ENCODE measurements at places on chromosomes 5 and 9. TPM values are rescaled to one million over a fixed set of nuclear protein-coding genes. Genes with fewer than 3 reads are reported as not detected.

- DNase-seq = no peak
Measured at GRCh38 chr5:169636477-169637084, 494 bp upstream of the DOCK2 start.

DMGDH gene
- 2.9 TPM for polyA plus RNA-seq

ALDOB gene
- polyA plus RNA-seq = 0.35 TPM

DNA sequence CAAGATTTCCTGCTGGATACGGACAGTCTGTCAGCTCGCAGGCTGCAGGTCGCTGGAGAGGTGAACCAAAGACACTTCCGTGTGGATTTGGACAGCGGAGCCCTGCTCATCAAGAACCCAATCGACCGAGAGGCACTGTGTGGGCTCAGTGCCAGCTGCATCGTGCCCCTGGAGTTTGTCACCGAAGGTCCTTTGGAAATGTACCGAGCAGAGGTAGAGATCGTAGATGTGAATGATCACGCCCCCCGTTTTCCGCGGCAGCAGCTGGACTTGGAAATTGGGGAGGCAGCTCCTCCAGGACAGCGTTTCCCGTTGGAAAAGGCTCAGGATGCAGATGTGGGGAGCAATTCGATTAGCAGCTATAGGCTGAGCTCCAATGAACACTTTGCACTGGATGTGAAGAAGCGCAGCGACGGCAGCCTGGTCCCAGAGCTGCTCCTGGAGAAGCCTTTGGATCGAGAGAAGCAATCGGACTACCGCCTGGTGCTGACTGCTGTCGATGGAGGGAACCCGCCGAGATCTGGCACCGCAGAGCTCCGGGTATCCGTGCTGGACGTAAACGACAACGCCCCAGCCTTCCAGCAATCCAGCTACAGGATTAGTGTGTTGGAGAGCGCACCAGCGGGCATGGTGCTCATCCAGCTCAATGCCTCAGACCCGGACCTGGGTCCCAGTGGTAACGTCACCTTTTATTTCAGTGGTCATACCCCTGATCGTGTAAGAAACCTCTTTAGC lies 658 bp downstream of the PCDHGC4 start:
- no peak for DNase-seq

DNA sequence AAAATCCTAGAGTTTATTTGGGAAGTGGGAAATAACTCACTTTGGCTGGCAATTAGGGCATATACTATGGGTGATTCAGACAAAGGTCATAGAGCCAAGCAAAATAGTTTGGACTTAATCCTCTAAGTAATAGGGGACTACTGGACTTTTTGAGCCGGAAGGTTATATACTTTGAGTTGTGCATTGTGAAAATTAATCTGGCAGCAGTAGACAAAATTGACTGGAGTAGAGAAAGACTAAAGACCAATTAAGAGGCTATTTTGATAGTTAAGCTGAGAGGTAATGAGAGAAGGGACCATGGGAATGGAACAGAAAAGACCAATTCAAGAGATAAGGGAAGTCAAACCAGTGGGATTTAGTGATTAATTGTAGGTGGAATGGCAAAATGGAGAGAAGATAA lies 28.9 kb downstream of the COX7C start:
- no peak for DNase-seq

GRXCR2 gene
- polyA plus RNA-seq = not detected

DNA sequence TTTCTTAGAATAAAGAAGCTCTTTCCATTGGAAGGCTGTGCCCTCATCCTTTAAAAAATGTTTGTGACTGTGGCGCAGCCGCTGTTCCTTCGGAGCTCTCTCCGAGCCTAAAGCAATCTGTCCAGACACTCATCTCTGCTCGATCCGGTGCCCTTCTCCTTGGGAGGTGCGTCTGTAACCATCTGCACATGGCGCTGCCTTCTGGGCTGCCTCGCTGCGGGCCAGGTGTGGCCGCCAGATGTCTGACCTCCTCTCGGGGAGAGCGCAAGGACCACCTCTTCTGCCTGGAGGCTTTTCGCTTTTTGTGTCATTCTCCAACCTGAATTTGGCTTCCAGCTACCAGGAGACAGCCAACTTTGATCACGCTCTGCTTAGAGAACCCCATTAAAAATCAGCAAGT lies 153.4 kb upstream of the PTCH1 start:
- DNase-seq = no peak

FIBCD1 gene
- polyA plus RNA-seq = not detected

ASPN gene
- polyA plus RNA-seq = 138 TPM

- no peak for DNase-seq
Measured at GRCh38 chr9:128082151-128082550, 14.1 kb downstream of the SLC25A25 start.

DNA sequence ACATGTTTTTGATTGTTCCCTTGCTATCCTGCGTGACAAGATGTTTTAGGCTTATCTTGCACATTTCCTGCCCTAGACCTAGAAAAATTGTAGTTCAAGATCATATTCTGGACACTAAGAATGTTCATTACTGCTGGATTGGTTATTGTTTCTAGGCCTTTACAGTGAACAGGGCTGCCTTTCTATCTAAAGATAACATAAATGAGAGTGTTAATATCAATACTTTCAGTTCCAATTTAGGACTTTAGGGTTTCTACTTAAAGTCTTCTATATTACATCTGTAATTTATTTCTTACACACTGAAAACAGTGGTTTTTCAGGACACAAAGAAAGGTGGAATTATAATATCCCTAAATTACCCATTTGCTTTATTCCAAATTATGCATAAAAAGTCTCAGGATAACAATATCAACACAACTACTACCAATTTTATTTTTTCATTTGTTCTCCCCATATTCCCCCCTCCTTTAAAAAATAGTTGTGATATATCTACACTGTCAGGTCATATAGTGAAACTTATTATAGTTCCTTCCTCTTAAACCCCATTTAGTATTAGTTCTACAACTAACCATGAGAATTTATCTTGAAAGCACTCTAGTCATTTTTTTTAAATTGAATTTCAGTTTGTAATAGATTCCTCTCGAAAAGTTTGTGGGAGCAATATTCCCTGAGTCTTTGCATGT lies 293.9 kb upstream of the RIOK2 start:
- no peak for DNase-seq

C6 gene
- 0.19 TPM for polyA plus RNA-seq

- DNase-seq = no peak
Measured at GRCh38 chr9:1726993-1727759, 288.0 kb upstream of the SMARCA2 start.

DNA sequence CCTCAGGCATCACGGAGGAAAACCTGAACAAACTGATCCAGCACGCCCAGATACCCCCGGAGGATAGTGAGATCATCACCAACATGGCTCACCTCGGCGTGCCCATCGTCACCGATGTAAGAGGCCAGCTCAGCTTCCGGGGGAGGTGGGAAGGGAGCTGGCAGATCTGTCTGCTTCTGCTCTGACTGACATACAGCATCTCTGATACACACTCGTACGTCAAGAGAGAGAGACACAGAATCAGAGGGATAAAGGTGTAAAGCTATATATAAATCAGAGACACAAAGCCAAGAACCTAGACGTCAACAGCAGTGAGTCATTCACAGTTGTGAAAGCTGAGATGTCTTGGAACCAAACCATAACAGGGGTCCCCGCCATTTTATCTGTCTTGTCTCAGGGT lies 30.1 kb upstream of the CFAP157 start:
- DNase-seq = no peak

FABP6 gene
- polyA plus RNA-seq = not detected

SARDH gene
- 5.6 TPM for polyA plus RNA-seq

DNA sequence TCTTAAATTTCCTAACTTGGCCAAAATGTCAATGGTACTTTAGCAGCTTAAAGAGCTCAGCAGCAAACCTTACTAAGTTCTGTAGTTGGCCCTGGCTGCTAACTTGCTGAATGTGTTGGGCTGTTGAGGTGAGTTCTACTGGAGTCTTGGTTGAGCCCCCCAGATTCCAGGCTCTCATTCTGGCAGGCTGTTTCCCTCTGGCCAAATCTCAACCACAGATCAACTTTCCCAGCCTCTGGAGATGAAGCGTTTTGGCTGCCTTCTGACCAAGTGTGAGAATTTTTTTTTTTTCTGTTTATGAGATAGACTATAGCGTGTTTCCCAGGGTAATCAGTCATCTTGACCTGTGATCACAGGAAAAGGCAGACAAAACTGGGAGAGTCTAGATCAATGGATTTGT lies 343.7 kb downstream of the EBF1 start:
- no peak for DNase-seq

IL7R gene
- 2.0 TPM for polyA plus RNA-seq

DNA sequence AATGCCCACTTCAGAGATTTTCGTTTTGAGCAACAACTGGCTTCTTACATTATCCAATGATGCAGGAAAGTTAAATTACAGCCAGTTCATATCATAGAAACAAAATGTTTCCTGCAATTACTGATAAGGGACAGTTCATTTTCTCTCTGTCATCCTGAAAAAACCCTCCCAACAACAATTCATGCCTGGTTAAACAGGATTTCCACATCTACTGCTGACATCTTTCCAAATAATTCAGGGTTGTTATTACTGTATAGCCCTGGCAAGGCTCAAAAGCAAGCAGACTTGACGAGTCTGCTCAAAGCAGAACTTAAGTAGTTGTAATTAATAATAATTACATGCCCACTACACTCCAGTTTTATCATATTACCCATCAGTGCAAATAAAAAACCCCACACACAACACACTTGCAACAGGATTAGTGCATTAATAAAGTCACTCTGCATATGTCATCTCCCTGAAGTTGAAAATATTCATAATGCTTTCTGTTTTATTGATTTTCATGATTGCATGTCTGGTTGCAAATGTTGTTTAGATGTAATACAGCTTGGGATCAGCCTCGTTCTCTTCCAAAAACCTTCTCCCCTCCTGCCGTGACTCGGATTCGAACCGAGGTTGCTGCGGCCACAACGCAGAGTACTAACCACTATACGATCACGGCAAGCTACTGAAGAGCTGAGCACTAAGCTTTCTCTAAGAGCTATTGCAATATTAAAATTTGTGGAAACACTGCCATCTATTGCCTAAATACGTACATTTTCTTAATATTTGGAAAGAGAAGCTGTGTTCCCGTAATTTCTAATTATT lies 119.6 kb upstream of the NFIB start:
- DNase-seq = peak; percentile 74
